ENCODE measurements at places on chromosomes 11 and 22. TPM values are rescaled to one million over a fixed set of nuclear protein-coding genes. Genes with fewer than 3 reads are reported as not detected.
A peak's percentile ranks its signal among the peaks of the same experiment; 100 is the strongest.

DNA sequence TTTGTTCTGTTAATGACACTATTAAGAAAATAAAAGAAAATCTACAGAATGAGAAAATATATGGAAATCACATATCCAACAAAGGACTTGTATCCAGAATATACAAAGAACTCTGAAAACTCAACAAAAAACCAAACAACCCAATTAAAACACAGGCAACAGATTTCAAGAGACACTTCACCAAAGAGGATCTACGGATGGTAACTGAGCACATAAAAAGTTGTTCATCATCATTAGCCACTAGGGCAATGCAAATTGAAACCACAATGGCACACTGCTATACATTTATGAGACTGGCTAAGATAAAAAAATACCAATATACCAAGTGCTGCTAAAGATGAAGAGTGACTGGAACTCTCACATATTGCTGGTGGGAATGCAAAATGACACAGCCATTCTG lies 34.5 kb upstream of the SLC25A1 start:
- DNase-seq = no peak
- no peaks in the 10 kb centered on the region for H3K36me3 ChIP-seq
- H3K4me3 ChIP-seq = no peak overlapping the region
- H3K27ac ChIP-seq = no peak overlapping the region

MYO18B gene
- polyA plus RNA-seq = not detected

DNA sequence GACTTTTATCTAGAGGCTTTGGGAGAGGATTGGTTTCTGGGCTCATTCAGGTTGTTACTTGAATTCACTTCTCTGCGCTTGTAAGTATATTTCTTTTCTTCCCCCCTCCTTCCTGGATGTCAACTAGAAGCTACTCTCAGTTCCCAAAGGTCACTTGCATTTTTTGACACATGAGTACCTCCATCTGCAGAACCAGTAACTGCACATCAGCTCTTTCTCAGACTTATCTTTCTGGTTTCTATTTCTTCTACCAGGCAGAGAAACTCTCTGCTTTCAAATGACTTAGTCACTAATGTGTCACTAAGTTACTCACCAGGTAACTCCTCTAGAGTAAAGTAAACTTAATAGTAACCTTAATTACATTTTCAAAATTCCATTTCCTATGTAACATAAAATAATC lies 773.0 kb upstream of the LUZP2 start:
- no peak overlapping the region for H3K4me3 ChIP-seq
- no peaks in the 10 kb centered on the region for H3K4me1 ChIP-seq
- no peak overlapping the region for H3K27ac ChIP-seq
- no peaks in the 10 kb centered on the region for H3K27me3 ChIP-seq

- H3K27ac ChIP-seq = no peak overlapping the region
- no peak overlapping the region for H3K4me3 ChIP-seq
- H3K27me3 ChIP-seq = no peaks in the 10 kb centered on the region
- DNase-seq = no peak
These were observed 42.8 kb downstream of the EXT2 start for GRCh38 chr11:44138286-44138685.

DNA sequence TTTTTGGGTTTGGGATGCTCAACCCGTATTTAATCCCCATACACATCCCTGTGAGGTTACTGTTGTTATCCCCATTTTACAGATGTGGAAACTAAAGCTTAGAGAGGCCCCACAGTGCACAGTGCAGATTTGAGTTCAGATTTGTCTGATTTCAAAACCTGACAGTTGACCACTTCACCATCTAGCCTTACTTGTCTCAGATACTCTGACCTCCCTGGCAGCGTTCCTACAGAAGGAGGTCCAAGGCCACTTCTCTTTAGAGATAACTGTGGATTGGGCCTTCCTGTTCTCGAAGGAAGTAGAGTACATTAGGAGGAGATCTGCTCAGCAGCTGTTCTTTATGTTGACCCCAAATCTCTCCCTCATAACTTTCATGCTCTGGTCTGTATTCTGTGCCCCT lies 46.7 kb upstream of the CTTN start:
- no peak overlapping the region for H3K4me3 ChIP-seq
- no peak overlapping the region for H3K27ac ChIP-seq
- H3K4me1 ChIP-seq = no peaks in the 10 kb centered on the region
- no peak for DNase-seq
- H3K36me3 ChIP-seq = peaks cover 69% of the 10 kb centered on the region

DNA sequence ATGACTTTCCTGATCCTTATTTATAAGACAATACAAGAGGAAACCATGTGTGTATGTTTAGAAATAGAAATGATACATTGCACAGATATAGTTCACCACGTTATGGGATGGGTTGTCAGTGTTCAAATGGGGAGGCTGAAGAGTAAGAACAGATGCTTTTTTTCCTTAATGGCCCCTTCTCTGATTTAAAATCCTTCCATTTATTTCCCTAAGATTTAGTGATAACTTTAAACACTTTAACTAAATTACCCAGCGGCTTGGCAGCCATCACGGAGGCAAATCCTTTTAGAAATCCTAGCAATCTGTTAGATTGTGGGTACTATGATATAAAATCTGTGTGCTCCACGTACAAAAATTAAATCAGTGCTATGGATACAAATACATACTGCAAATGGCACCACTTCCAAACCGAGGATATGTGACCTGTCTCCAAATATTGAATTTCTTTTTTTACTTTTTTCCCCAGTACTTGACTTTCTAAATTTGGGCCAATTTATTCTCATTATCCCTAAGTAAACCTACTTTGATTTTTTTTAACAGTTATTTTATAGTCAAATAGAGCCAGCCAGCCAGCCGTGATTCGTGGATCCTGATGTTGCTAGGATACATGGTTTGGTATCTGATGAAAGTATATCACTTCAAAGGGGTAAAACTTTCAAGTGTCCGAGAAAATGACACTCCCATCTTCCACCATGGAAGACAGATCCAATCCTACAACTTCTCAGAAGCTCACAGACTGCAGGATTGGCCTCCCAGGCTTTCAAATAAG lies 46.1 kb downstream of the BDNF start:
- H3K36me3 ChIP-seq = no peaks in the 10 kb centered on the region
- no peaks in the 10 kb centered on the region for H3K27me3 ChIP-seq
- H3K4me3 ChIP-seq = no peak overlapping the region
- H3K27ac ChIP-seq = no peak overlapping the region
- H3K4me1 ChIP-seq = no peaks in the 10 kb centered on the region

DNA sequence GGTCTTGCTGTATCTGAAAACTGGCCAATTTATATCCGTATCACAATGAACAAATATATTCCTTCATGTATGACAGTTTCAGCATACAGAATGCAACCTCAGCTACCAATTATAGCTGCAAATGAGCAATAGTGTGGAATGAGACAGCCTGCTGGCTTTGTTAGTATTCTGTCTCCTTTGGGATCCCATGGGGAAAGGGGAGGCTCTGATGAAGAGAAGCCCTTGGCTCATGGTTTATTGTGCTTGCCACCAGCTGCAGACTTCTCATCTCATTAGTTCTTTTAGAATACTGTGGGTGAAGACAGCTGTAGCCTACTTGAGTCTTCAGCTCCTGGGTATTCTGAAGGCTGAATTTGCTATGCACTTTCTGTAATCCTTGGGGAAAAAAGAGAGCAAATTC lies 42.4 kb downstream of the PITPNB start:
- H3K27ac ChIP-seq = peak overlapping the region; percentile 5
- H3K27me3 ChIP-seq = no peaks in the 10 kb centered on the region
- no peak for DNase-seq
- peaks cover 18% of the 10 kb centered on the region for H3K36me3 ChIP-seq

GRCh38 chr11:114145166-114145775 lies 85.8 kb downstream of the ZBTB16 start:
- no peak for DNase-seq
- H3K4me1 ChIP-seq = no peaks in the 10 kb centered on the region
- H3K36me3 ChIP-seq = no peaks in the 10 kb centered on the region
- H3K27me3 ChIP-seq = no peaks in the 10 kb centered on the region
- no peak overlapping the region for H3K4me3 ChIP-seq
- H3K27ac ChIP-seq = no peak overlapping the region

GRM5 gene
- not detected for polyA plus RNA-seq

DNA sequence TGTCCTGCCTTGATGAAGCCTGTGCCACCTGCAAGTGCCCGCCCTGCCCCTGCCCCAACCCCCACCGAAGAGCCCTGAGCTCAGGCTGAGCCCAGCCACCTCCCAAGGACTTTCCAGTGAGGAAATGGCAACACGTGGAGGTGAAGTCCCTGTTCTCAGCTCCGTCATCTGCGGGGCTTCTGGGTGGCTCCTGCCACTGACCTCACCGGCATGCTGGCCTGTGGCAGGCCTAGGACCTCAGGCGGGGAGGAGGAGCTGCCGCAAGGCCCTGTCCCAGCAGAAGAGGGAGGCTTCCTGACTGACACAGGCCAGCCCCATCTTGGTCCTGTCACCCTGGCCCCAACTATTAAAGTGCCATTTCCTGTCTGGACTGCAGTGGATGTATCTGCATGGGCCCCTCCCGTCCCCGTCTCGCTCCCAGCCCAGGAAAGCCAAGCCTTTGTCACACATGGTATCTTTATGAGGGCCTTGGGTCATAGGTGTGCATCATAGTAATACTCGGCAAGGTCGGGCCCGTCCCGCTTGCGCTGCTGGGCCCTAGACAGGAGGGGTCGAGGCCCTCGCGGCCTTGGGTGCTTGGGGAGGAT lies 882 bp downstream of the FREY1 start:
- H3K27me3 ChIP-seq = no peaks in the 10 kb centered on the region
- H3K4me3 ChIP-seq = no peak overlapping the region
- DNase-seq = no peak
- peaks cover 9% of the 10 kb centered on the region for H3K4me1 ChIP-seq
- H3K27ac ChIP-seq = no peak overlapping the region

ISX gene
- not detected for polyA plus RNA-seq

GRCh38 chr11:35798983-35799382 lies 136.4 kb downstream of the TRIM44 start:
- H3K27me3 ChIP-seq = no peaks in the 10 kb centered on the region
- no peak overlapping the region for H3K27ac ChIP-seq
- no peaks in the 10 kb centered on the region for H3K4me1 ChIP-seq
- H3K4me3 ChIP-seq = no peak overlapping the region
- no peak for DNase-seq
- H3K36me3 ChIP-seq = peaks cover 2% of the 10 kb centered on the region

DNA sequence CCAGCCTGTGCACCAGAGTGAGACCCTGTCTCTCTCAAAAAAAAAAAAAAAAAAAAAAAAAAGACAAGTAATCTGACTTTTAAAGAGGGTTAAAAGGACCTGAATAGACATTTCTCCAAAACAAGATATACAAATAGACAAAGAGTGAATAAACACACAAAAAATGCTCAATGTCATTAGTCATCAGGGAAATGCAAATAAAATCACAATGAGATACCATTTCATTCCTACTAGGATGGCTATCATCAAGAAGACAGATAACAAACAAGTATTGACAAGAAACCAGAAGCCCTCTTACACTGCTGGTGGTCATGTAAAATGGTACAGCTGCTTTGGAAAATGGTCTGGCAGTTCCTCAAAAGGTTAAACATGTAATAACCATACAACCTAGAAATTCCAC lies 4.1 kb downstream of the RIC3 start:
- H3K36me3 ChIP-seq = no peaks in the 10 kb centered on the region
- no peaks in the 10 kb centered on the region for H3K4me1 ChIP-seq
- H3K4me3 ChIP-seq = no peak overlapping the region
- peaks cover 5% of the 10 kb centered on the region for H3K27me3 ChIP-seq

SCGB1C1 gene
- polyA plus RNA-seq = not detected

OR10V1 gene
- polyA plus RNA-seq = not detected

- DNase-seq = no peak
- H3K27ac ChIP-seq = no peak overlapping the region
- no peaks in the 10 kb centered on the region for H3K27me3 ChIP-seq
- H3K4me1 ChIP-seq = no peaks in the 10 kb centered on the region
- H3K36me3 ChIP-seq = no peaks in the 10 kb centered on the region
These were observed 11.5 kb upstream of the YWHAH start for GRCh38 chr22:31932863-31933262.

DNA sequence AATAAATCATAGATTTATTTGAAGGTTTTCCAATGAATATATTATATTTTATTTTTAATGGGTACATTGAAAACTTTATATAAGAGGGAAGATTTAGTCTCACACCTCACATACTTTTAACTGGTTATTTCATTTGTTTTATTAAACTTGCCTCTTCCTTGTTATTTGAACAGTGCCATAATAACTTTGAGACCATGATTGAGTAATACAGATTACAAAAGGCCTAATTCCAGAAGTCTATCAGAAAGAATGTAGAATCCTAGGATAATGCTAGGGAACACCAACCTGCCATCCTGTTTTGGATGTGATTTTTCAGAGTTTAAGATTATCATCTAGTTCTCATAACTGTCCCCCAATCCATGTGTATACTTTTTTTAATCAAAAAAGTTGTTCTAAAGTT lies 102.7 kb upstream of the BIRC3 start:
- H3K27me3 ChIP-seq = peaks cover 4% of the 10 kb centered on the region
- DNase-seq = no peak
- no peaks in the 10 kb centered on the region for H3K36me3 ChIP-seq
- no peak overlapping the region for H3K4me3 ChIP-seq

CCDC157 gene
- polyA plus RNA-seq = 2.4 TPM

KRTAP5-9 gene
- polyA plus RNA-seq = not detected

GRCh38 chr11:100434821-100435641 lies 252.1 kb upstream of the ARHGAP42 start:
- H3K27me3 ChIP-seq = no peaks in the 10 kb centered on the region
- no peak overlapping the region for H3K4me3 ChIP-seq
- DNase-seq = no peak
- no peak overlapping the region for H3K27ac ChIP-seq
- no peaks in the 10 kb centered on the region for H3K4me1 ChIP-seq

- H3K36me3 ChIP-seq = peaks cover 20% of the 10 kb centered on the region
- H3K27me3 ChIP-seq = no peaks in the 10 kb centered on the region
- DNase-seq = no peak
- H3K27ac ChIP-seq = peak overlapping the region; percentile 96
- peaks cover 100% of the 10 kb centered on the region for H3K4me1 ChIP-seq
These were observed 17.6 kb downstream of the MYH9 start for GRCh38 chr22:36369922-36370791.

SERHL2 gene
- 0.50 TPM for polyA plus RNA-seq

- DNase-seq = no peak
- H3K36me3 ChIP-seq = no peaks in the 10 kb centered on the region
- H3K4me1 ChIP-seq = no peaks in the 10 kb centered on the region
- H3K27me3 ChIP-seq = no peaks in the 10 kb centered on the region
These were observed 26.4 kb upstream of the FAT3 start for GRCh38 chr11:92198268-92198667.

DNA sequence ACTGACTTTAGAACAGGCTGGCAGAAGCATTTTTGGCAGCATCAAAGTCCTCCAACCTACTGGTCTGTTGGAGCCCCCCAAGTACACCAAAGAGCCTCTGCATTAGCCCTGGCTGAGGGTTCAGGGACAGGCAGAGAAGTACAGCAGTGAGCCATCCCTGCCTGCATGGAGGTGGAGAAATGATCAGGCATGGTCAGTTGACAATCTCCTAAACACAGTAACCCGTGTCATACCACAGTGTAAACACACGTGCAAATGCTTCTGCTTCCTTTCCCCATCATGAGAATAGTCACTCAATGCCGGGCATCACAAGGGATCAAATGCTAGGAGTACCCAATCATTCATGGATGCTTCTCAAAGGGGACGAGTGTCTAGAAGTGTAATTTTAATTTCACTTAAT lies 8.2 kb downstream of the SERPIND1 start:
- peaks cover 37% of the 10 kb centered on the region for H3K36me3 ChIP-seq
- no peak overlapping the region for H3K27ac ChIP-seq
- H3K27me3 ChIP-seq = no peaks in the 10 kb centered on the region
- DNase-seq = no peak

- no peak overlapping the region for H3K27ac ChIP-seq
- H3K36me3 ChIP-seq = no peaks in the 10 kb centered on the region
- no peak overlapping the region for H3K4me3 ChIP-seq
These were observed 5.8 kb upstream of the TTC12 start for GRCh38 chr11:113308601-113309000.

SGSM1 gene
- 0.09 TPM for polyA plus RNA-seq
